ENCODE measurements at places on chromosomes 11 and 22.

GRCh38 chr22:48895336-48895735 is 932.3 kb downstream of the BRD1 start:
- no peak for DNase-seq

- no peak for DNase-seq
Observed at GRCh38 chr11:131694526-131695424, 324.4 kb downstream of the NTM start.

GRCh38 chr11:64510759-64511158 is 80.3 kb upstream of the SLC22A12 start:
- no peak for DNase-seq

GRCh38 chr11:15045891-15046290 is 27.5 kb upstream of the CALCB start:
- no peak for DNase-seq

DNA sequence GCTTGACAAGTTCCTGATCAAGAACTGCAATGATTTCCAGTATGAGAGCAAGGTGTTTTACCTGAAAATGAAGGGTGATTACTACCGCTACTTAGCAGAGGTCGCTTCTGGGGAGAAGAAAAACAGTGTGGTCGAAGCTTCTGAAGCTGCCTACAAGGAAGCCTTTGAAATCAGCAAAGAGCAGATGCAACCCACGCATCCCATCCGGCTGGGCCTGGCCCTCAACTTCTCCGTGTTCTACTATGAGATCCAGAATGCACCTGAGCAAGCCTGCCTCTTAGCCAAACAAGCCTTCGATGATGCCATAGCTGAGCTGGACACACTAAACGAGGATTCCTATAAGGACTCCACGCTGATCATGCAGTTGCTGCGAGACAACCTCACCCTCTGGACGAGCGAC is 12.0 kb downstream of the YWHAH start:
- DNase-seq, result no peak

DNA sequence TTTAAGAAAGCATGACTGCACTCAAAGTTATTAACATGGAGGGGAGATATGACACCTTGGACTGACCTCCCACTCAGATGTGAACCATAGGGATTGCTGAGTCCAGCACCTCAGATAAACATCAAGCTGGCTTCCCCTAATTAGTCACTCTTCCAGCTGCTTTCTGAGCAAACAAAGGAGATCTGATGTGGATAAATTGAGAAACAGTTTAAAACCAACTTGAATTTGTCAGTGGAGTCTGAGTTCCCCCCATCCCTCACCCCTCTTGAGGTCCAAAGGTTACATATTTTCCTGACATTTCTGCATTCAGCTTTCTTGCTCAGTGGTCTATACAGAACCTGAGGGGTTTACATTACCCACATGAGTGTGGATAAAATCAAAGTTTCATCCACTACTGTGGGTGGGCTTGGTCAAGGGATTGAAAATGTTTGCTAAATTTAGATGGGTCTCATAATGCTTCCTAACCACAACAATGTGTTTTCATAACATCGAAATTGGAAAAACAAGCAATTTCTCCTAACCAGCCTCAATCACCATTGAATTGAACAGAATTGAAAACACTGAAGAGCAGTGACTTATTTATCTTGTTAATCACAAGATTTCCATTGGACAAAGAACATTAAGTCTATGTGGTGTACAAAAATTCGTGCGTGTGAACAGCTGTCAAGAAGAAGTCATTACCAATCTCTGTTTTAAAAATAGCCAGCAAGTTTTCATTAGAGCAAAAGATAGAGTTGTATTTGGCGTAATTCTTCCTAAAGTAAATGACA is 292.3 kb downstream of the METTL15 start:
- no peak for DNase-seq

- DNase-seq, result no peak
Observed at GRCh38 chr11:96207459-96208449, 135.2 kb downstream of the MAML2 start.

DNA sequence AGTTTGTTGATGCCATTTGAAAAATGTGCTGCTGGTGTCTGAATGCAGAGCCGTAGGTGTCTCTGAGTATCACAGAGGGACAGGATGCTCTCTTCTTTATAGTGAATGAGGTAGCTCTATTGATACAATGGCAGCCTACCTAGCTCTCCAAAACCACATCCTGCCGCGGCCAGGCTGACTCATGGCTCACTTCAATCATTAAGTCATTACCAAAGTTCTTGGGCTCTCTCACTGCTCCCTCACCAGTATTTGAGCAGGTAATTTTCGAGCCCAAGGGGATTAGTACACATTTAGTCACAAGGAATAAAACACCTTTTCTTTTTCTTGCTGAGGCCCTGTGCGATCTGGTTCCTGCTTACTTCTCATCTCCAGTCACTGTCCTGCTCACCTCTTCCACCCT is 509.0 kb upstream of the LARGE1 start:
- no peak for DNase-seq
